ENCODE measurements at places on chromosomes 13 and 19.

- DNase-seq, result no peak
These were observed 28.3 kb downstream of the DEDD2 start for GRCh38 chr19:42189133-42189532.

DNA sequence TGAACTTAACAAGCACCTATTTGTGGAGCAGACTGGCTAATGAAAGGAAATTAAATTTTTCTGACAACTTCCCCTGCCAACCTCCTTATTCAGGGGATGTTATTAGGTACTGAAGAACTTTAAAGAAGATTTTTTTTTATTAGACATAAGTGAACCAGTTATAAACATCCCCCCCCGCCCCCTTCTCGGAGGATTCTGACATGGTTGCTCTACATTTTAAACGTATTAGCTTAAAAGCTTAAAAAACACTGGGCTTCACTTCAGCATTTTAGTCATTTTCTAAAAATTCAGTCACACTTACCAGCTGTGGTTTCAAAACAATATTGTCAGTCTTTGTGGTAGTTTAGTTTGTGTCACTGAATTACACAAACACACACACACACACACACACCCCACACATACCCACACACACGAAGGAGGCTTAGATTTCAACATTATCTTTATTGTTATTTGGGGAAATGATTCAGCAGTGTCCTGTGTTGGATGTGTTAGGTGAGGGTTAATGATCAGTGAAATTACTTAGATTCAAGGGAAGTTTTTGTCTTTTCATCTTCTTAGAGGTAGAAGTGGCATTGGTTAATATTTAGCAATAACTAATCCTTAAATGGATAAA lies 145.7 kb downstream of the PCCA start:
- DNase-seq, result peak; percentile 53

- DNase-seq, result no peak
These were observed 892.9 kb downstream of the EFNB2 start for GRCh38 chr13:105642511-105642958.

GRCh38 chr19:58569191-58569942 lies 3.8 kb downstream of the MZF1 start:
- no peak for DNase-seq

GRCh38 chr19:6017576-6017975 lies 39.6 kb upstream of the RANBP3 start:
- no peak for DNase-seq

GRCh38 chr19:7515110-7515644 lies 726 bp upstream of the ZNF358 start:
- no peak for DNase-seq
